ENCODE measurements at places on chromosomes 5 and 9.

DNA sequence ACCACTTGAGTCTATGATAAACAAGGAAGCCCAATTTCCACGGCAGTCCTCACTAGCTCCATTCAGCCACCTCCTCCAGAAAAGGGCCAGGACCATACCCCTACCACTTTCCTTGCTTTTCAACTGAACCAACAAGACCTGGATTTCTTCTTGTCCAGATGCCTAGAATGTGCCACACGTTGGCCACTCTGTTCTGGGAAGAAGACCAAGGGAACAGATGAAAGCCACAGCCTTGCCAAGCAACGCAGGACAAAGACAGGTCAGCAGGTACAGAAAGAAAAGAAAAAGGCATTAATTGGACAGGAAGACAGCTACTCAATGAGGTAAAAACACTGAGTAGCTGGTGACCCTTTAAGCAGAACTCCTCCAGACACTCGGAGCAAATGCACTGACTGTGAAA is 2.2 kb downstream of the CCNJL start:
- no peak overlapping the region for H3K27ac ChIP-seq
- H3K4me1 ChIP-seq = peaks cover 14% of the 10 kb centered on the region
- DNase-seq = no peak
- H3K27me3 ChIP-seq = no peaks in the 10 kb centered on the region
- H3K4me3 ChIP-seq = no peak overlapping the region

- H3K4me3 ChIP-seq = no peak overlapping the region
- no peak overlapping the region for H3K27ac ChIP-seq
- H3K36me3 ChIP-seq = no peaks in the 10 kb centered on the region
- H3K27me3 ChIP-seq = peaks cover 7% of the 10 kb centered on the region
These were observed 1.6 kb downstream of the PKD2L2 start for GRCh38 chr5:137890845-137891244.

GRCh38 chr9:101014566-101014965 is 14.0 kb upstream of the PLPPR1 start:
- H3K27ac ChIP-seq = no peak overlapping the region
- H3K36me3 ChIP-seq = no peaks in the 10 kb centered on the region
- no peaks in the 10 kb centered on the region for H3K4me1 ChIP-seq
- no peak for DNase-seq
- no peaks in the 10 kb centered on the region for H3K27me3 ChIP-seq

- peaks cover 49% of the 10 kb centered on the region for H3K4me1 ChIP-seq
- no peak overlapping the region for H3K4me3 ChIP-seq
- no peaks in the 10 kb centered on the region for H3K27me3 ChIP-seq
- no peak for DNase-seq
These were observed 6.6 kb downstream of the GRK6 start for GRCh38 chr5:177432839-177433657.

DNA sequence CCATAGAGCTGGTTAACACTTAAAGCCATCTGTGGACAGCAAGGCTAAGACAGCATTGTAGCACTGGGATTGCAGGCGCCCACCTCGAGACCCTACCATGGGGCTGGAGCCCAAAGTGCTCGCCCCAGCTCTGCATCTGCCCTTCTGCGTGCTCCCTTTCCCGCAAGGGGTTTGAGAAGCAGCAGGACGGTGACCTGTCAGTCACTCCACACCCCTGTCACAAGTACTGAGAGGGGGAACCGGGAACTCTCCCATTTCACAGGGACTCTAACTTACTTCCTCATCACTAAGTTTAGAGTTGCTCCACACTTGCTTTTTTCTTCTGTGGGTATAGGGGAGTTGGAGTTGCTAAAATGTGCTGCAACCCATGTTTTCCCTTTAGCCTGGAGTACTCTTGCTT is 273.2 kb downstream of the SMARCA2 start:
- DNase-seq = no peak
- no peaks in the 10 kb centered on the region for H3K27me3 ChIP-seq
- H3K4me3 ChIP-seq = no peak overlapping the region

DNA sequence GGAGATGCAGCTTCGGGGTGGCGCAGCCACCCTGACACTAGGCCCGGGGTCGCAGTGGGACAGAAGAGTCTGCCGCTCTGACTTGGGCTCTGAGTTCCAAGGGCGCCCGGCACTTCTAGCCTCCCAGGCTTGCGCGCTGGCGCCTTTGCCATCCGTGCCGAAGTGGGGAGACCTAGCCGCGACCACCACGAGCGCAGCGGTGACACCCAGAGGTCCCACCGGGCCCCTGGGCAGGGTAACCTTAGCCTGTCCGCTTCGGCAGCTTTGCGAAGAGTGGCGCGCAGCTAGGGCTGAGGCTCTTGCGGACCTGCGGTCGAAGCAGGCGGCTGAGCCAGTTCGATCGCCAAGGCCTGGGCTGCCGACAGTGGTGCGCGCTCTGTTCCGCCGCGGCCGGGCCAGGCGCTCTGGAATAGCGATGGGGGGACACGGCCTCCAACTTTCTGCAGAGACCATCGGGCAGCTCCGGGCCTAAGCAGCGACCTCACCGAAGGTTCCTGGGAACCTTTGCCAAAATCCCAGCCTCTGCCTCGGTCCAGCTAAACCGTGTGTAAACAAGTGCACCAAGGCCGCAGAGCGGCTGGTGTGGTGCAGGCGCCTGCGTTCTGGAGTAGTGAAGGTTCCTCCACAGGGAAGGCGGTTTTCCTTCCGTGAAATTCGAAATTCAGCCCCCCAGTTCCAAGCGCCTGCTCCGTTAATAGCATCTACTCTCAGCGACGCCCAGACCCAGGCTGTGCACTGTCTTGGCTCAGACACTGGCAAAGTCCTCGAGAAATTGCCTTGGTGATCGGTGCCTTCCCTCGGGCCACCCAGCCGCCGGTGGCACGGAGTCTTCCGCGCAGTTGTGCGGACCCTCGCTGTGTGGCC is 7.4 kb downstream of the TLX3 start:
- H3K36me3 ChIP-seq = no peaks in the 10 kb centered on the region
- peaks cover 56% of the 10 kb centered on the region for H3K4me1 ChIP-seq
- H3K27me3 ChIP-seq = peaks cover 71% of the 10 kb centered on the region

- no peak overlapping the region for H3K4me3 ChIP-seq
- H3K36me3 ChIP-seq = no peaks in the 10 kb centered on the region
- H3K27ac ChIP-seq = no peak overlapping the region
- no peak for DNase-seq
These were observed 57.4 kb upstream of the PTCH1 start for GRCh38 chr9:95574176-95574575.

DNA sequence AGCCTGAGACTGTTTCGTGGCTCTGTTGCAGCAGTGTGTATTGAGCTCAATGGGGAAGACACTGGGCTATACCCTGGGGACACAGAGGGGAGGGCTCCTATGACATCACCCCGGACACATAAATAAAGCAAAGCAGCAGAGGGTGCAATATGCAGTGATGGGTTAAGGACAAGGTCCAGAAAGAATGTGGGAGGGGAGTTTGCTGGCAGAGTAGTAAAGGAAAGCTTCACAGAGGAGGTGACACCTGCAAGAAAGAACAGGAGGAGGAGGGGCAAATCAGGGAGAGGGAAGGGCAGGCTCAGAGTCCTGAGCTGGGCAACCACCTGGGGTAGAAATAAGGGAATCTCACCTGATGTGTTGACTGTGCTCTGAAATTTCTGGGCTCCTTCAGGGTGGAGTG is 35.3 kb upstream of the CDKN2AIPNL start:
- H3K27ac ChIP-seq = no peak overlapping the region
- H3K4me1 ChIP-seq = peaks cover 4% of the 10 kb centered on the region
- H3K27me3 ChIP-seq = no peaks in the 10 kb centered on the region
- H3K4me3 ChIP-seq = no peak overlapping the region

- H3K36me3 ChIP-seq = peaks cover 6% of the 10 kb centered on the region
- no peak overlapping the region for H3K4me3 ChIP-seq
- H3K27me3 ChIP-seq = no peaks in the 10 kb centered on the region
- H3K4me1 ChIP-seq = peaks cover 37% of the 10 kb centered on the region
- DNase-seq = no peak
- no peak overlapping the region for H3K27ac ChIP-seq
These were observed 23.2 kb upstream of the SLC25A51 start for GRCh38 chr9:37927132-37927531.

DNA sequence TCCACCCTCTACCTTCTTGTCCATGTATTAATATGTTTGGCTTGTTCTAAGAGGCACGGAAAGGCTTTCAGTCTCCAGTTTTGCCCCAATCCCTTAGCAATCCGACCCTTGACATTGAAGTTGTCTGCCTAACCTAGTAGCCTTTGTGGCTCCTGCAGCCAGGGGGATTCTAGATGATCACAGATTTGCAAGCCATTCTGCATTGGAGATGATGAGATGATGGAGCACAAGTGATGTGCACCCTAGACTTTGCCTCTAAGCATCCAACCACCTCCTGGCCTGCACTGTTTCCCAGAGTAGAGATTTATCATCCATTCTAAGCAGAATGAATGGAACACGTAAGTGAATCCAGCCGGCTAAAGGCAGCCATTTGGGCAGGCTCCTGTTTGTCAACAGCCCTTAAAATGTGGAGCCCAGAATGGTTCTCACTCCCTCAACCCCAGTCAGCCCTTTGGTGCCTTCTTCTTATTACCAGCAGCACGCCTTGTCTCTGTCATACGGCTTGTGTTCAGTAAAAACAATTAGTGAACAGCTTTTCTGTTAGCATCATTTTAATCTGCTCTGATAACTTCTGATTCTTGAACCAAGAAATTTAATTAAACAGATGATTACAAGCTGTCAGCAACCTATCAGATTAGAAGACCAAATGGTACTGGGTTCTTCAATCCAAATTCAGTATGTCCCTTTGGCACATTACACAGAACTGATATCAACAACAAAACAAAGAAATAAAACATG is 5.7 kb upstream of the TRAF1 start:
- no peak for DNase-seq
- no peak overlapping the region for H3K4me3 ChIP-seq
- peaks cover 74% of the 10 kb centered on the region for H3K4me1 ChIP-seq
- no peaks in the 10 kb centered on the region for H3K36me3 ChIP-seq
- H3K27me3 ChIP-seq = no peaks in the 10 kb centered on the region

DNA sequence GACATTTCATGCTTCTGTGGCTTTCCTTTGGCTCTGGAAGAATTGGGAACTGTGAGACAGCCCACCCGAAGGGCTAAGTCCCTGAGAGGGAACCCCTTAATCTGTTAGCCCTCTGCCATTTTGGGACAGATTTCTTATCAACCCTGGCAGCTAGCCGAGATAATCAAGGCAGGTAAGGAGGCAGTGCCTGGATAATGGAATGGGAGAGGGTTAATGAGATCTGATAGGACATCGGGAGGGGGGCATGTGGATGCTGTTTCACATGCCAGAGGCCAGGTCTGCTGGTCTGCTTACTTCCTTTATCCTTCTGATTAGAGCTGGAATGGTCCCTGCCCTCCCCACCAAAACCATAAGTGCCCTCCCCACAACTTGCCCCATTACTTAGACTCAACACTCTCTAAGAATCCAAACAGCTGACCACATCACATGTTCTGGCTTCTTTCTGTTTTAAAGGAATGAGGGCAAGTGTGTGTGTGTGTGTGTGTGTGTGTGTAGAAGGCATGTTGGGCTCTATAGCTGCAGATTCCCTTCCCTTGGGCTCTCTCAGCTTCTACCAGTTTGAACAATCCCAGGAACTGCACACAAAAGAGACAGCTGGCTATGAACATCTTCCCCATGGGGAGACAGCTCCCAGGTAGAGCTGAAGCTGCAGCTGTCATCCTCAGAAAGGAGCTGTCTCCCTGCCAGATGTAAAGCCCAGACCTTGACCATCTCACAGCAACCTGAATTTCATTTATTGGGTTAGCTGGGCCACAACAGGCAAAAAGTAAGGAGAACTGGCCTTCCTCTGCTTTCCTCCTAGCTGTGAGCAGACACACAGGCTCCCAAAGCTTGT is 221.3 kb downstream of the PIK3R1 start:
- H3K4me3 ChIP-seq = no peak overlapping the region
- no peaks in the 10 kb centered on the region for H3K27me3 ChIP-seq
- no peak for DNase-seq
- H3K36me3 ChIP-seq = no peaks in the 10 kb centered on the region

GRCh38 chr5:10984021-10984715 is 223.1 kb upstream of the DAP start:
- no peak overlapping the region for H3K27ac ChIP-seq
- no peak overlapping the region for H3K4me3 ChIP-seq
- no peaks in the 10 kb centered on the region for H3K27me3 ChIP-seq
- no peaks in the 10 kb centered on the region for H3K4me1 ChIP-seq

DNA sequence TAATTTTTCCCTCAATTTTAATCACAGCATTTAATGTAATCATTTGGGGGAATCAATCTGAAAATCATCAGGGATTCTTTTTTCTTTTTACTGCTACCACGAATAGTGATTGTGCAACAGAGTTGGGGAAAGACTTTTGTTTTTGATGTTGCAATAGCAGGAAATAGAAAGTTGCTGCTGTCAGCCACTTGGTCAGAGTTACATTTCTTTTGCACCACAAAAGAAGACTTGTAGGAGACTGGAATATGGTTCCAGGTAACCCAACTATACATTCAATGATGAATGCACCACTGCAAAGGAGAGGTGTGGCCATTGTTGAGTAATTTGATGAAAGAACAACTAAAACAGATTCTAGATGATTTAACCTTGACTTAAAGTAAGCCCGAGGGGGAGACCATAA is 46.3 kb upstream of the PALM2AKAP2 start:
- H3K36me3 ChIP-seq = no peaks in the 10 kb centered on the region
- no peak overlapping the region for H3K27ac ChIP-seq
- H3K4me3 ChIP-seq = no peak overlapping the region

DNA sequence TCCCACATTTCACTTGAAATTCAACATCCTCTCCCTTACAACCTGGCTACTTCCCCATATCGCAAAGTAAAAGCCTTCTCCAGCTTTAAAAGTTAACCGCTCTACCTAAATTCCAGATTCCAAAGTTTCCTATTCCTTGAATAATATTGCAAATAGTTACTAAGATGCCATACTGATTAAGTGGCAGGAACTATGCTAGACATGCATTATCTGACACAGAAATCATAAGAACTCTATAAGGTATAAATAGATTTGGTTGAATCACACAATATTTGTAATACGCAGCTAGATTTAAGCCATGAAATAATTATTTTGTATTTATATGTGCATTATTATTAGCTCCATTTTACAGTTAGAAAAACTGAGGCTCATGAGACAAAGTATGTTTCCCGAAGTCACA is 92.8 kb downstream of the NFIB start:
- H3K4me1 ChIP-seq = peaks cover 16% of the 10 kb centered on the region
- no peaks in the 10 kb centered on the region for H3K27me3 ChIP-seq
- H3K27ac ChIP-seq = no peak overlapping the region
- DNase-seq = no peak

DNA sequence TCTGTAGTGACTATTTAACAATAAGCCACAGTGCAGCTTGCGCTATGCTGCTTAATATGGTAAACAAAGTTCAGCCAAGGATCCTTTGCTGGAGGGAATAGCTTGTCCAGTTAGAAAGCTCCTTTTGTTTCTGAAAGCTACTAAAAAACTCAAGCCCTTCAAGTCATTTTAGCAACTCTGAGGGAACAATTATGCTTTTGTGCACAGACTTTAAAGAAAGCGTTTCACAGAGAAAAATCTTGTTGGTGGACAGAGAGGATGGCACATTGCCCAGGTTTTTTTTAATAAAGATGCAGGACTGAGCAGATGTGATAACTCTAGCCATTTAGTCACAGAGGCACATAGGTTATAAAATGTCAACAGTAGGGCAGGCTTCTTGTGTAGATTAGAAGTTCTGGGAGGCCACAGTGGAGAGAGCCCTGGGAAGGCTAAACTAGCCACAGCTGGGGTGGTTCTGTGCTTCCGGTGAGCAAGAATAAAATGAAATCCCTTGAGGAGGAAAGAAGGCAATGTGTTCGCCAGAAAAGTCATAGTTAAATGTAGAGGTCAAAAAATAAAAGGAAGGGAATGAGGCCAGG is 63.4 kb downstream of the ALDH7A1 start:
- peaks cover 23% of the 10 kb centered on the region for H3K4me1 ChIP-seq
- no peak for DNase-seq
- H3K4me3 ChIP-seq = no peak overlapping the region
- no peaks in the 10 kb centered on the region for H3K36me3 ChIP-seq

- no peak overlapping the region for H3K27ac ChIP-seq
- DNase-seq = no peak
- no peaks in the 10 kb centered on the region for H3K27me3 ChIP-seq
- no peaks in the 10 kb centered on the region for H3K36me3 ChIP-seq
- no peak overlapping the region for H3K4me3 ChIP-seq
These were observed 168.6 kb downstream of the CFAP90 start for GRCh38 chr5:7682379-7682778.

Measured in esophagus squamous epithelium (tissue), 5 donors.